SK-N-DZ (cell line): ENCODE measurements at places on chromosomes 5 and 9.
A peak's percentile ranks its signal among the peaks of the same experiment; 100 is the strongest.

DNA sequence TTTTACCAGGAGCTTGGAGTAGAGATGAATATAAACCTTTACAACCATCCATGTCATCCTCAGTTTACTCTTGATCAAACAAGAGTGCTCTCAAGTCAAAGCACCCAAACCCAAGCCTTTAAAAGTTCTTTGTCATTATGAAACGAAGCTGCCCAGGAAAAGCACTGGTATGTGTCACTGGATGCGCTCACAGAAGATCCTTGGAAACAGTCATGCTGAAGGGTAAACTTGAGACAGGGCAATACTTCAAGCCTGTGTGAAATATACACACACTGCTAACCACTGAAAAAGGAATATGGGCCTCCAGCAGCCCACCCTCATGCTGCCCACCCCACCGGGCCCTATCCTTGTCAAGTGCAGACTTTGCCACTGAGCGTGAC is 84.5 kb downstream of the PRRT1B start:
- no peak for DNase-seq

- no peak for DNase-seq
Measured at GRCh38 chr5:75630875-75631274, 19.6 kb downstream of the ANKDD1B start.

GRCh38 chr5:178113141-178113787 is at the start of gene N4BP3:
Gene N4BP3 (plus strand): TSS chr5:178113532. CDS start chr5:178119584, 6,052 bp downstream.
- no peak for DNase-seq

DNA sequence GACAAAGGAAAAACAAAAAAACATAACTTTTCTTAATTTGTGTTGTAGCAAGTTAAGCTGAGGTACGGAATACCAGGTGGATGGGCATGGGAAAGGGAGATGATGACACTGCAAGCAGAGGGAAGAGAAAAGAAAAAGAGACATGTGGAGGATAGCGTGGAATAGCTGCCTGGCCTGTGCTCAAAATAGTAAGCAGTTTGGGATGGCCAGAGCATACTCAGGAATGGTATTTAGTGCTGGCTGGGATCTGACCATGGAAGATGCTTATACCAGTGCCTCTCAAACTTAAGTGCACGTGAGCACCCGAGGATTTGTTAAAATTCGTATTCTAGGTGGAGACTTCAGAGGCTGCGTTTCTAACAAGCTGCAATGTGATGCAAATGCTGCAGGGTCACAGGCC is 41.3 kb downstream of the LNPEP start:
- no peak for DNase-seq

DNA sequence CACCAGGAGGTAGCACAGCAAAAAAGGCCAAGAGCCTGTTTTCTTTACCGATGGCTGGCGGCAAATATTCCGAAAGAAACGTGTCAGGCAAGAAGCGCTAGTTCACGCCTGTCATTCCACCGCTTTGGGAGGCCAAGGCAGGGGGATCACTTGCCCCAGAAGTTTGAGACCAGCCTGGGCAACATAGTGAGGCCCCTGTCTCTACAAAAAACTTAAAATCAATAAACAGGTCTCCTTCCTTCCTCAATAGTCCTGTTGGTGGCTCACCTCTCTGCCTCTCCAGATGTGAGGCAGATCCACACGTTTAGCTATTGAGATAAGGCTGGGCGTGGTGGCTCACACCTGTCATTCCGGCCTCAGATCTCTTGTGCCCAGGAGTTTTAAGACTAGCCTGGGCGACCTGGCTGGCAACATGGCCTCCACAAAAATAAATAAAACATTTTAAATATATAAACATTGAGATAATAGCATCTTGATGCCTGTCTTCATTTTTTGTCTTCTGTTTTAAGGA is 1.3 kb upstream of the TMEM250 start:
- DNase-seq: no peak

DNA sequence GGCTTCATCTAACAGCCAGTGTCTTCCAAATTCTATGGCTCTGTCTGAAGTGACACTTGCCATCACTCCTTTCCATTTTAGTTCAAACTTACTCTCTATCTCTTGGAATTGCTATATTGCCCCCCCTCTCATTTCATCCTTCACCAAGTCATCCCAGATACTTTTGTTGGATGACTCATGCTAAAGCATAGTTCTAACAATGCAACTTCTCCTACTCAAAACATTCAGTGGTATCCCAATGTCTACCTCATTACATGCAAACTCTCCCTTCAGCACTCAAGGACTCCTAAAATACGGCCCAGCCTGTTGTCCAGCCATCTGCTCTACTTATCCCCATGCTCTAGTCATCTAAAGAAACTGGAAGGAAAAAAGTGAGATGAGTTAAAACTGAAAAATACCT is 171.6 kb downstream of the RASEF start:
- no peak for DNase-seq

- no peak for DNase-seq
Measured at GRCh38 chr5:97011567-97011966, 75.7 kb downstream of the LNPEP start.

DNA sequence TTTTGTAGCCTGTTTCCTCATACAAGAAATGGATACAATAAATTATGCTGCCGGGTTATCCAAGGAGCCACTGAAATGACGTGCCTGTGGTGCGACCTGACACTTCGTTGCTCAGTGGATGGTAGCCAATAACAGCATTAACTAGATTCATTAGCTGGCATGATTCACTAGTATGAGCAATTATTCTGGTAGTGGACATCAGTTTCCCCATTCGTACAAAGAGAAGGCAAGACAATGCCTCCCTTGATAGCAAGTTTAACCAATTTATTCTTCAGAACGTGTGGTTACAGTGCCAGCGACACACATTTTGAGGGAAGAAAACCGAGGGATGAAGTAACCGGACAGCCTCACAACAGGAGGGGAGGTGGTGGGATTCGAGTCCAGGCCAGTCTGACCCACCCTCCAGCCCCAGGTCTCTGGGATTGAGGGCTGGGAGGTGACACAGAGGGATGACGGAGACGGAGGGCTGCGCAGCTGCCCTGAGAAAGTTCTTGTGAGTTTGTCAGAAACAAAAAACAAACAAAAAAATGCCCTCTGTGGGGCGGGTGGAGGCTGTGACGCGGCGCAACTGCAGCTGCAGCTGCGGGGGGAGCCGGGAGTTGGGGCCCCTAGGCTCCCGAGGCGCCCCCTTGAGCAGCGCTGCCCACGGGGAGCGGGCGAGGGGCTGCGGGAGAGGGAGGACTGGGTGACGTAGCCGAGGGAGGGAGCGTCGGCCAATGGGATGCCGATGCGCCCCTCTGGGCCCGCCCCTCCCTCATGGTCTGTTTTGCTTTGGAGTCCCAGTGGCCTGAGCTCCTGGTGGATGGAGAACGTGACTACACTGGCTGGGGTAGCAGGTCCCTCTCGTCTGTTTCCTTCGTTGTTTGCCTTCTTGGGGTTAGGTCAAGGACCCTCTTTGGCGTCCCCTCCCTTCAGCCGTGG is 10.9 kb downstream of the LHX2 start:
- peak; percentile 49 for DNase-seq

- DNase-seq: peak; percentile 18
Measured at GRCh38 chr9:18256568-18256967, 217.4 kb upstream of the ADAMTSL1 start.

GRCh38 chr9:107648153-107648715 is 158.7 kb upstream of the KLF4 start:
- no peak for DNase-seq

DNA sequence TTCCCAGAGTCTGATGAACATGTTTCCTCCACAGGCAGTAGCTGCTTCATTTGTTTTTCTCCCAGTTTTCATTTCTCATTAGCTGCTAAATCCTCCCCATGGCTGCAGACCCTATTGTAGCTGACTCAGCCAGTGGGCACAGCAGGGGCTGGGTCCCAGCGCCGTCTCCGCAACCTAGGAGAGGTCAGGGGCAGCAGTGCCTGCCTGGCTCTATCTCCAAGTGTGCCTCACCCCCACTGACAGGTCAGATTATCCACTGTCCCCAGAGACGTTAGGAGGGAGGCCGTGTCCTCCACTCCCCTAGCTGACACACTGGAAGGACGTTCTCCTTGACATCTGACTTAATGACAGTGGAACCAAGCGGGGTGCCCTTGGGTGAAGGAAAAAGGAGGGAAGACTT is 31.1 kb downstream of the KCNIP1 start:
- DNase-seq: no peak

- peak; percentile 58 for DNase-seq
Measured at GRCh38 chr5:57221049-57221568, 47.2 kb downstream of the GPBP1 start.

DNA sequence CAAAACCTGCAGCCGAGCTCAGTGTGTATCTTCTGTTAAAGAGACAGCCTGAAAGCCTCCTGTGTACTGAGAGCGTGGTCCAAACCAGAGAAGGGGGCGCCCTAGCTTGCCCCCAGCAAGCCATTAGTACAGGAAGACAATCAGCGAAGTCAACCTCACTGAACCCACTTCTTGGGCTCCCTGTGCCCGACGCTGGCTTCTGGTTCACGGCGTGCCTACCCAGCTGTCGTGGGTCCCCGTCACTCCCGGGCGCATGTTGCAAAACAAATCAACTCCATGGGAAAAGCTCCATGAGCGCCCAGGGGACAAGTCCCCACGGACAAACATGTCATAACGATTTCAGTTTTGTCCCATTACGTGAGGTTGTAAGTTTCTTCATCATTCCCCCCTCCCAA is 326.9 kb downstream of the SH3GL2 start:
- no peak for DNase-seq

DNA sequence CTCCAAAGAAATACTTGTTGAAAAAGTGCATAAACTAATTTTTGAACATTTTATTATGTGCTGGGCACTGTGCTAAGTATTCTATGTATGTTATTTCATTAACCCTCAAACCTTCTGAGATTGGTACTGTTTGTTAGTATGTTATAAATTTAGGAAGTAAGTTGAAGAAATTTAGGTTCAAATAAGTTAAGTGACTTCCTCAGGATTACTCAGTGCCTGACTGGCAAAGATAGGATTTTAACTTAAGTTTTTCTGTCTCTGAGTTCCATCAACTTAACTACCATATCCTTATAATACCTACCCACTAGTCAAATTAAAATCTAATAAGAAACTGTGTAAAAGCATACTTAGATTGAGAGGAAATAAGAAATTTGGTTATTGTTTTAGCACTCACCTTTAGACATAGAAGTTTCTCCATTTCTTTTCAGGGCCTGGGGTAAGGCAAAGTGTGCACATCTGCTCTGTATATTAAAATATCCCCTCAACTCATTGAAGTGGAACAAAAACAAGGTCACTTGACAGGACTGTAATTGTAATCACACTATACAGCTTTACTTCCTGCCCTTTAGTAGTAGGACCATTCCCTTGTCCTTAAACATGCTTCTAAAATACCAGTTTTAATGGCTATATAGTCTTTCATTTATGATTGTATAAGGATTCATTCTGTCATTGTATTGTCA is 15.2 kb downstream of the TGFBR1 start:
- DNase-seq: no peak

- DNase-seq: no peak
Measured at GRCh38 chr5:6392561-6392960, 14.2 kb upstream of the MED10 start.

- DNase-seq: no peak
Measured at GRCh38 chr9:21585756-21586752, 103.9 kb upstream of the IFNE start.

- no peak for DNase-seq
Measured at GRCh38 chr5:145697251-145697990, 137.7 kb downstream of the PRELID2 start.

- no peak for DNase-seq
Measured at GRCh38 chr9:13957089-13957488, 356.9 kb downstream of the NFIB start.

DNA sequence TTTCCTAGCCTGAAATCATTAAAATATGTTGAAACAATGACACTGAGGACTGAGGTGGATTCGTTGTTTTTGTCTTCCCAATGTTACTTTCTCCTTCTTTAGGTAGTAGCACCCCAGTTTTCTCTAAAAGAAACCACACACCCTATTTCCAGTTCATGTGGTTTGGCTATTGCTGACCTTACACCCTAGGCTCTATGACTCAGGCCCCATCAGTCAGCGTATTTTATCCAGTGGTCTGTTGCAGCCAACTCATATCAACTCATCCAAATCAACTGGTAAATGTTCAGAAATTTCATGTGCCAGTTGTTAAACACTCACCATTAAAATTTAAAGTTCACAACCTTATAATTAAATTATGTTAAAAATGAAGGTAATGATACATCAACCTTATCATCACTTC is 44.6 kb upstream of the NFIB start:
- DNase-seq: no peak

- DNase-seq: no peak
Measured at GRCh38 chr9:136080716-136081112, 14.4 kb downstream of the NACC2 start.

DNA sequence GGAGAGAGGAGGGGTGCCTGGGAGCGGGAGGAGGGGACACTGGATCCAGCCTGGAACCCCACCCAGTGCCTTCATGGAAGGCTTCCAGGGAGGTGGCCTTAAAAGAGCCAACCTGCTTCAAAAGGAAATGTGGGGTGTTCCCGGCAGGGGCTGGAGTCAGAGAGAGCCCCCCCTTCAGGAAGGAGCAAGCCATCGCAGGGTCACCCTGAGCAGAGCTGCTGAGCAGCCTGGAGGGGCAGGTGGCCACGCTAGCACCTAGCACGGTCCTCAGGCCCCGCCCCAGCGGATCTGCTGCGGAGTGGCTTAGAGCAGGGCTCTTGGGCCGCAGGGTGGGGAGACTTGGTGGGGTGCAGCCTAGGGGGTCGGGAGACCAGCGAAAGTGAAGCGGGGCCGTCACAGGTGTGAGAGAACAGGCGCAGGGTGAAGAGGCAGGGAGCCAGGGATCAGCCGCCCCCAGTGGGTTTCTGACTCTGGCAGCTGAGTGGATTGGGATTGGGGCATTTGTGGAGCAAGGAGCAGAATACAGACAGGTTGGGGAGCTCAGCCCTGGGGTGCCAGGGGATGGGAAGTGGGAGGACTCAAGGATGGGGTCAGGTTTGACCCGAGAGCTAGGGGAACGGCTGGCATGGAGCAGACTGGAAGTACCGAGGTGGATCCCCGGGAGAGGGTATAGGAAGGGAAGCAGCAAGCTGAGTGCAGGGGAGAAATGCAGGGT is 1.5 kb downstream of the LCN2 start:
- peak; percentile 59 for DNase-seq

DNA sequence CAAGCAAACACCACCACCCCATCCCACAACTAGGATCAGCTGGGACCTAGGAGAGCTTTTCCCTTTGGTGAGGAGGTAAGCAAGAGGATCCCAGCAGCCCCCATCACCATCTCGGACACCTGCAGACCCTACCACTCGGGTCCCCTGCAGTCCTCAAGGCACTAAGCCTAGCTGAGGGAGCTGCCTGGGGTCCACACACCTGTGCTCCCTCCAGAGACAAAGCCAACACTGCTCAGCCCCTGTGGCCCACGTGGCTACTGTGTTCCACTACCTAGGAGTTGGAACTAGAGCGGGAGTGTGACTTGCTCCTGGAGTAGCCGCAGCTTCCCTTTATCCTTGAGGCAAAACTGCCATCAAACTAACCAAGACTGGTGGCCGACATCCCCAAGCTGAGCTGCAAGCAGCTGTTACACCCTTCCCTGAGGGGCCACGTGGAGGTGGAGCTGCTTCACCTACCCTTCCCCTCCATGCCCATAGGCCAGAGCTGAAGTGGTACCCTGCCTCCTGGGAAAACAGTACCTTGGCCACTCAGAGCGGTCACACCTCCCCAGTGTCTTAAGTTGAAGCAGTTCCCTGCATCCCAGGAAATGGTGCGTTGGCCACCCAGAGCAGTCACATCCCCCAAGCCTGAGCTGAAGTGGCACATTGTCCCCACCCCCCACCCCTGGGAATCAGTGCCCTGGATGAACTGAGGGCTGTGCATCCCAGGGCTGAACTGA is 205.5 kb downstream of the CACNA1B start:
- DNase-seq: no peak

GRCh38 chr9:112615584-112616266 is 102.2 kb downstream of the INIP start:
- DNase-seq: no peak
